ENCODE measurements at places on chromosomes 1 and 21.
A peak's percentile ranks its signal among the peaks of the same experiment; 100 is the strongest.

GRCh38 chr1:119626841-119627240, 21.2 kb downstream of the ZNF697 start:
- no peak for DNase-seq

- DNase-seq, result peak; percentile 54
These were observed 5.4 kb downstream of the MEX3A start for GRCh38 chr1:156076609-156077429.

DNA sequence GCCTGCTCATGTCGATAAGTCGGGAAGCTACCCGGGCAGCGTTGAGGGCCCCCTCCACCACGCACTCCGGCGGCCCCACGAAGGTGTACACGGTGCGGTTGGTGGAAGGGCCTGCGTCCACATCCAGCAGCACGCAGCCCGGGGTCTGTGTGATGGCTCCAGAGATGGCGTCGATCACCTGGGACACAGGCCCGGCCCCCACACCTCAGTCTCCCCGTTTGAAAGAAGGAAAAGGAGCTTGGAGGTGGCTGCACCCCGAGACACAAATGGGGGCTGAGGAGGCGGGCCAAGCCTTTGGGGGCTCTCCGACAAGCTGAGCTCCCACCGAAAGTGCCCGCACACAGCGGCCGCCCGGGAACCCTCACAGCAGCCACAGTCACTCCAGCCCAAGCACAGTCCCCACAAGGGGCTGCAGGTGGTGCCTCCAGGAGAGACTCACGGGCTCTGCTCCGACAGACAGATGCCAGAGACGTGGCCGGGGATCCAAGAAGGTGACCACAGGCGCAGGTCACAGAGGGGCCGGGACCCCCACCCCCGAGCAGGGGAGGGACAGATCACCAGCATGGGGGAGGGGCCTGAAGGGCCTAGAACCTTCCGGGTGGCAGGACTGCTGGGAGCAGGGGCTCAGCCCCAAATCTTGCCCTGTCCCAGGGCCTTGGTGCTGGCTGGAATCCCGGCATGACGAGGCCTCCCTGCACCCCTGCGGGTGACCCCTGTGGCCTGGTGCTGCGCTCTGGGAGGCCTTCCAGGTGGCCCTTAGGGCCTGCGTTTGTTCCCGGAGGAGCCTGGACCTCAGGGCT, 1.0 kb downstream of the FTCD start:
- DNase-seq, result no peak

- DNase-seq, result no peak
These were observed 234.7 kb downstream of the TOMM20 start for GRCh38 chr1:234893725-234894630.

GRCh38 chr21:39754811-39755210, 9.8 kb downstream of the IGSF5 start:
- no peak for DNase-seq

DNA sequence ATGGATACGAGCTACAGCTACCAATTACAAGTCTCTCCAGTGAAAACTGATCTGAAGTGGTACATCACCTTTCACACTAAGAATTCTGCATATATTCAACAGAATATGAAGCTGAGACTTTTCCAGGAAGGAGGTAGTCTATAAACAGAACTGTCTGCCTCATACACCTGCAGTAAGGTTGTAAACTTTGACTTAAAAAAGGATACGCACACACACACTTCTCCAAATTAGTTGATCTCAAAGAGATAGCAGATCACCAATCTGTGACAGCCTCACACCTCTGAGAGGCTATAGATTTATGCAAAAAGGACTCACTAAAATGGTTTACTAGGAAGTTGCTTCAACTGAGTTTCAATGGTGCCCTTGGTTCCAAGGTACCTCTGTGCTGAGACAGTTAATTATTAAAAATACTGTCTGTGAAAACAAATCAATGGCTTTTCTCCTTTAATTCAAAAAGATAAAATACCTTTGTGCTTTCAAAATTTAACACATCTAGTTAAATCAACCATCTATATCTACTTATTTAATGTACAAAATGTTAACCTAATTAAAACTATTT, 17.9 kb downstream of the ELK4 start:
- DNase-seq, result no peak
